PC-3 (cell line): ENCODE measurements at places on chromosomes 4 and X.
A peak's percentile ranks its signal among the peaks of the same experiment; 100 is the strongest.

GRCh38 chr4:176193126-176193525 lies 2.3 kb downstream of the SPATA4 start:
- peak; percentile 46 for DNase-seq

DNA sequence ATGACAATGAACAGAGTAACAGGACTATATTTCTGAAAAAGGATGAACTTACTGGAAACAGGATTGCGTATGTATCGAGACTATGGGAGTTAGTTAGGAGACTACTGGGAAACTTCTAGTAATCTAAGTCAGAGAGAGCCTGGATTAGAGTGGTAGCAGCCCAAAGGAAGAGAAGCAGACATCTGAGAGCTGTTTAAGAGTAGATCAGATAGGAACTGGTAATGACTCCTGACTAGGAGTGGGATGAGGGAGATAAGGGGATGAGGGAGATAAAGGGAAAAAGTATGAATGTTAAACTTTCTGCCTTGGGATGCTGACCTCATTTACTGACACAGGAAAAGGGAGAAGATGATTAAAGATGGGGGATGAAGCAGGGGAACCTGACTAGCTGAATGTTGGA lies 116.2 kb downstream of the PDE5A start:
- no peak for DNase-seq

GRCh38 chrX:110087485-110088356 lies 84.8 kb downstream of the TMEM164 start:
- DNase-seq: peak; percentile 91

DNA sequence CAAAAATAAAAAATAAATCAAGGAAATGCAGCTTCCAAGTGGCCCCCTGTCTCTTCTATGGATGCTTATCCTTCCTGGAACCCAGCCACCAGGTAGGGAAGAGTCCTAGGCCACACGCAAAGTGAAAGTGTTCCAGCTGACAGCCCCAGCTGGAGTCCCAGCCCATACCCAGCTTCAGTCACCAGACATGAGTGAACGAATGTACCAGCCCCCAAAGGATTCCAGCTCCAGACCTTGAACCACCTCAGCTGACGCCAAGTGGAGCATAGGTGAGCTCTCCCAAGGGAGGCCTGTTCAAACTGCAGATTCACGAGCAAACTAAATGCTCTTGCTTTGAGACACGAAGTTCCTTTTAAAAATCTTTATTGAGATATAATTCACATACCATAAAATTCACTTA lies 62.0 kb downstream of the BCOR start:
- no peak for DNase-seq

DNA sequence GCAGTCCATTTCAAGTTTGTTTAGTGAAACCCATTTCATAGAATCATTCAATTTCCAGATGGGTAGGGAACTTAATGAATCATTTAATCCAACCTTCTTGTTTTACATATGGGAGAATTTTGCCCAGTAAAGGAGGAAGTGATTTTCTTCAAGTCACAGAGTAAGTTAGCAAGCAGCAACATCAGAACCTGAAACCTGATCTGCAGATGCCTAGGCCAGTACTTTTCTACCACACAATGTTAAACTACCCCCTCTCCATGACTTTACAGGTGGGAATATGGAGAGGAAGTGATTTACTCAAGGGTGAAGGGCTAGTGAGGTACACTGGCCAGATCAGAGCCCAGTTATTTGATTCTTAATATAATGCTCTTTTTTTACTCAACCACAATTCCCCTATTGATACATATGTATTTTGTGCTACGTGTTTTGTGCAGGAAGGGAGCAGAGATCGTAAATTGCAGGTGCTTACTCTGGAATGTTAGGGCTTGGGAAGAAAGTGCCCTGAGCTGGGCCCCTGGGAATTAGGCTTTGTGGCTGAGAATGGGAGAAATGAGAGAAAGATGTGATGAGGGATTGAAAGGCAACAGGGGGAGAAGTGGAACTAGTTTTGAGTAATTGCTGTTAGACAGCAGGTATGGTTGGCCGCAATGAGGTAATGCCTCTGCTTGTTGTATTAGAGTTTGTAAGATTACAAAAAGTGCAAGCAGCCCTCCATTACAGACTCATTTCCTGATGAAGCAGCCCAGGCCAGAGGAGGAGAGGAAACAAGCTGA lies 6.8 kb downstream of the LHFPL1 start:
- DNase-seq: no peak

- no peak for DNase-seq
Measured at GRCh38 chr4:79584352-79584751, 176.3 kb upstream of the GK2 start.

DNA sequence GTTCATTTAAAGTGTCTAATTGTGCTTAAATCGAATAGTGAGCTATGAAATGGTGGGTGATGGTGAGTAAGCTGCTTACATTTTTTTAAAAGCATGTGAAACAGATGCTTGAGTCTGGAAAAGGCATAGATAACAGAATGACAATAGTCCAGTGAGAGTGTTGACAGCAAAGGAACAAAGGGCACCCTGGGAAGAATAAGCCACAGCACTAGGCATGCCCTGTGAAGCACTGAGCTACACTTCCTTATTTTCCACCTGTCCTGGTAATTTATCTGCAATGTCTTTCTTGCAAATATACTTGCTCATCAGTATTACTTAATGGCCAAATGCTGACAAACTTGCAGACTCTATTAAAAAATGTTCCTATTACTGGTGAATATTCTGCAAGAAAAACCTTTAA lies 168.7 kb downstream of the PRDM5 start:
- no peak for DNase-seq

GRCh38 chr4:47531241-47531953 lies 46.3 kb downstream of the ATP10D start:
- DNase-seq: peak; percentile 62

GRCh38 chrX:108223585-108223984 lies 132.0 kb downstream of the ATG4A start:
- no peak for DNase-seq
